NCI-H2081 treated with DMSO at 0.1 percent for 48 hours (cell line): ENCODE measurements at places on chromosomes 2 and 18.
A peak's percentile ranks its signal among the peaks of the same experiment; 100 is the strongest.

DNA sequence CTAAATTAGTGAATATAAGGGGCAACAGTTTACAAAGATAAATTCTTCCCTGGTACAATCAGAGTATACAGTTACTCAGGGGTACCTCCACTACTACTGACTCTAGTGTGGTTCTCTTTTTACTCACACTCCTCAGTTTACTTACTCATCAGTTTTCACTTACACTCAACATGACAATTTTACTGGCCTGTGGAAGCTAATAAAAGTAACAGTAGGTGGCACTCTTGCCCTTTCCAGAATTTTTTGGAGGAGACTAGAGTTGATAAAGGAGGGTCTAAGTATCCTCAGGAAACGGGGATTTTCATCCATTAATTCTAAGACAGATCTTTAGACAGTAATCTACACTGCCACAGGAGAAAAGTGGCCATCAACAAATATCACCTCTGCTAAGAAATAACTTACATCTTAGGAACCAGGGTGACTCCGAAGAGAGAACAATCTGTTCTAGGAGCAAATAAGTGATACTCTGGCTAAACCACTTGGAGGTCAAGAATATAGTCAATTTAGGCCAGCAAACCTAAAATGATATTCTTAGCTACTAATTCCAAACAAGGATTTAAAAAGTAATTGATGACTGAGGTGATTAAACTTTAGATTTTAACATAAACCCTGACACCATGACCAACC is 61.3 kb downstream of the ATL2 start:
- DNase-seq: no peak

GRCh38 chr2:197934261-197934933 is 130.0 kb downstream of the PLCL1 start:
- no peak for DNase-seq

DNA sequence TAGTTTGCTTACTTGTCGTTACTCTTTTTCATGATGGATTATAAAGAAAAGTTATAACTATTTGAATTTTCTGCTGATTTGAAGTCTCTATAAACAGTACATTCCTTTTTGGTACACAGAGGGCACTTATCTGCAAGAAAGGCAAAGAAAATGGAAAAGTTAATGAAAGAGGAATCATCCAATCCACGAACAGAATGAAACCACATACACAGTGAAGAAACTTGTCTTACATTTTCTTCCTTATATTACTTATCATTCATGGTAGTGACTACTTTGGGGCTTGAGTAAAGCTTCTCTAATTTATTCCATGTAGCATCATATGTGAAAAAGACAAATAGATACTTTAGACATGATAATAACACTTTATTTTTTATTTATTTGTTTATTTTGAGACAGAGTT is 14.8 kb upstream of the ACTR3 start:
- no peak for DNase-seq

DNA sequence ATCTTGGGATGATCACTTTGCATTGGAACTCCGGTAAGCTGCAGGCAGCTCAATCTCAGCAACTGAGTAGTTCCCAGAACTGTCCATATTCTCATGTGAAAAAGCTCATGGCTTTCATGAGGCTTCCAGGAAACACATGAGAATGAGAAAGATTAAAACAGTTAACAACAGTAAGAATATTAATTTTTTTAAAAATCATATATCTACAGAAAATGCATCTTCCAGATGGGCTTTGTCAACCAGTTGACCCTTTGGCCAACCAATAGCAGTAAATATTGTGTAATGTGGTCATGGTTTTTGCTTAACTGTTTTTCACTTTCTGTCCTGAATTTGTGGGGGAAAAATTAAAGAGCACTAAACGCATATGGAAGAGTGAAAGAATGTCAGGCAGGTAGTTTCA is 131.2 kb upstream of the CCDC195 start:
- no peak for DNase-seq

- DNase-seq: no peak
These were observed 180.3 kb downstream of the ZBTB7C start for GRCh38 chr18:48228841-48229240.

DNA sequence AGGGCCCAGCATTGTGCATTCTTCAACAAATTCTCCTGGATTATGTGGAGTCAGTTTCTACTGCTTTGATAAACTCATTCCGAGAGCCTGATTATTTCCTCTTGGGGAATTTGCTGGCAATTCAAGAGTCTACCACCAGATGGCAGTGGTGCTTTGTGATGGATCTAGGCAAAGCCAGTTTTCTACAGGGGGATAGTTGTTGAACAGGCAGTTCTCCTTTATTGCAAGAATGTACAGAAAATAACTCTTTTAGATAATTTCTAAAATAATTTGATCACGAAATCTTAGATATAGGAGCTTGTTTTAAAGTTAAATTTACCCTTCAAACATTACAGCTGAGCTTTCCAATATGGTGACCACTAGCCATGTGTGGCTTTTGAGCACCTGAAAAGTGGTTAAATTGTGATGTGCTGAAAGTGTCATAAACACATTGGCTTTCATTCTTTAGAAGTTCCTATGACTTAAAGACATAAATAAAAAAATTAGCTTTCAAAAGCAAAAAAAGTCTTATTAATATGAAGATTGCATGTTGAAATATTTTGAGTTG is 66.7 kb upstream of the HAAO start:
- peak; percentile 34 for DNase-seq

GRCh38 chr2:217905395-217905794 is 97.4 kb downstream of the TNS1 start:
- no peak for DNase-seq
